ENCODE measurements at places on chromosomes 1 and 21.
A peak's percentile ranks its signal among the peaks of the same experiment; 100 is the strongest.

DNA sequence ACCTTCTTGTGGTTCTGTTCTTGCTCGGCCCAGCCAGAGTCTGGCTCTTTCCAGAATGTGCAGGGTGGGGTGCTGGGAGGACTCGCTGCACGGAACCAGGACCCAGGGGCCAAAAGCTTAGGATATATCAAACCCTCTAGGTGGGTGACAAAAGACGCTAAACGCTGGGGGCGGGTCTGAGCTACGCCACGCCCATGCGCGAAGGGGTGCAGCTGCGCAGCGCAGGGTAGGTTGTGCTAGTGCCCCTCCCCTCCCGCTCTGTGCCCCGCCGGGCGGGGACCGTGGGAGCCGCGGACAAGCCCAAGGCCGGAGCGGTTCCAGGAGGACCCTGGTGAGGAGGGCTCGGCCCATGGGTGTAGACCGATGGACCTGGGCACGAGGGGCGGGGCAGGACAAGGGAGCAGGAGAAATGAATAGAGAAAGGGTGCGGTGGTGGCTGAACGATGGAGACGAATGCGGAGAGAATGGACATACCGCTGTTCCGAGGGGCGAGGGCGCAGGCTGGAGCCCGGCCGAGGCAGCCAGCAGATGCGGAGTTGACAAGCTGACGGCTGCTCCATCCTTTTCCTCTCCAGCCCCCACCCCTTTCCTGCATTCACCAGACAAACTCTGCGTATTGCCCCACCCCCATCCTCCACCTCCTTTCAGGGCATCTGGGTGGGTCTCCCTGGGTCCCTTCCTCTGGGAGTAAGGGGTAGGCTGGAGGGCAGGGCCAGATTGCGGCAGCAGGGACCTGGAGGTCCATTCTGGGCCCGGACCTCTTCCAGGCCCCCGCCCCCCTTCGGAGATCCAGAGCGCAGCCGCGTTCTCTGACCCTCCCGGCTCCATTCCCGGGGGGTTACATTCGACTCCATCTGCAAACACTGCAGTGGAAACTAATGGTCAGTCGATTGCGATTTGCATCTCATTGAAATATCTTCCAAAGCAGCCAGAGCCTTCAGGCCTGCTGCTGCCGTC, at the start of gene RUSC1:
TSS of gene RUSC1 (plus strand) at position 234 of the 957 bp plus-strand sequence. CDS start 880 bp downstream, outside the sequence.
- DNase-seq, result peak; percentile 27

DNA sequence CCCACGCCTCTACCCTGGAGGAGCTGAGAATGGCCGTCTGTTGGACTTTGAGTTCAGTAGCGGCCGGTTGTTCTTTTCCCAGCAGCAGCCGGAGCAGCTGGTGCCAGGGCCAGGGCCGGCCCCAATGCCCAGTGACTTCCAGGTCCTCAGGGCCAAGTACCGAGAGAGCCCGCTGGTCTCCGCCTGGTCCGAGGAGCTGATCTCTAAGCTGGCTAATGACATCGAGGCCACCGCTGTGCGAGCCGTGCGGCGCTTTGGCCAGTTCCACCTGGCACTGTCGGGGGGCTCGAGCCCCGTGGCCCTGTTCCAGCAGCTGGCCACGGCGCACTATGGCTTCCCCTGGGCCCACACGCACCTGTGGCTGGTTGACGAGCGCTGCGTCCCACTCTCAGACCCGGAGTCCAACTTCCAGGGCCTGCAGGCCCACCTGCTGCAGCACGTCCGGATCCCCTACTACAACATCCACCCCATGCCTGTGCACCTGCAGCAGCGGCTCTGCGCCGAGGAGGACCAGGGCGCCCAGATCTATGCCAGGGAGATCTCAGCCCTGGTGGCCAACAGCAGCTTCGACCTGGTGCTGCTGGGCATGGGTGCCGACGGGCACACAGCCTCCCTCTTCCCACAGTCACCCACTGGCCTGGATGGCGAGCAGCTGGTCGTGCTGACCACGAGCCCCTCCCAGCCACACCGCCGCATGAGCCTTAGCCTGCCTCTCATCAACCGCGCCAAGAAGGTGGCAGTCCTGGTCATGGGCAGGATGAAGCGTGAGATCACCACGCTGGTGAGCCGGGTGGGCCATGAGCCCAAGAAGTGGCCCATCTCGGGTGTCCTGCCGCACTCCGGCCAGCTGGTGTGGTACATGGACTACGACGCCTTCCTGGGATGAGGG, 28.5 kb upstream of the SPSB1 start:
- no peak for DNase-seq

DNA sequence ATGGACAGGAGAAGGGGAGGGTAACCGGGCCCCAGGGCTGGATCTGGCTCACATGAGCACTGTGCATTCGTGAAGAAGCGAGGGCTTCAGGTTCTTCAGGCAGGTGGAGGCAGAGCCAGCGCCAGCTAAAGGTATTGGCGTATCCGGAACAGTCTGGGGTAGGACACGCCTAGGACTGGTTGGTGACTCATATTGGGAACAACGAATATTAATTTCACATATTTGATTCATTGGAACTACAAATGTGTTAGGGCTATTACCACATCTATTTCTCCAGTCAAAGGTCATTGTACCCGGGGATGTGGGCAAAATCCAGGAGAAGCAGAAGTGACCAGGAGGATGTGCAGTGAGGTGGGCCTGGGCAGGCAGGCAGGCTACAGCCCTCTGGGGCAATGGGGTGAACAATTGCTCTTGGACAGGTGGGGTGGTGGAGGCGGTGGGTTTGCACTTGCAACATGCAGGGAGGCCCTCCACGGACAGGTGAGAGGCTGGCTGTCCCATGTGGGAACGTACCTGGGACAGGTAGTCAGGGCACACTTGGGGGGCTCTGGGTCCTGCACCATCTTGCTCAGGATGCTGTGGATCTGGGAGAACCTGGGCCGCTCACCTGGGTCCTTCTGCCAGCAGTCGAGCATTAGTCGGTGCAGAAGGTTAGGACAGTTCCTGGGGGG, 26.7 kb downstream of the CDCA8 start:
- no peak for DNase-seq

DNA sequence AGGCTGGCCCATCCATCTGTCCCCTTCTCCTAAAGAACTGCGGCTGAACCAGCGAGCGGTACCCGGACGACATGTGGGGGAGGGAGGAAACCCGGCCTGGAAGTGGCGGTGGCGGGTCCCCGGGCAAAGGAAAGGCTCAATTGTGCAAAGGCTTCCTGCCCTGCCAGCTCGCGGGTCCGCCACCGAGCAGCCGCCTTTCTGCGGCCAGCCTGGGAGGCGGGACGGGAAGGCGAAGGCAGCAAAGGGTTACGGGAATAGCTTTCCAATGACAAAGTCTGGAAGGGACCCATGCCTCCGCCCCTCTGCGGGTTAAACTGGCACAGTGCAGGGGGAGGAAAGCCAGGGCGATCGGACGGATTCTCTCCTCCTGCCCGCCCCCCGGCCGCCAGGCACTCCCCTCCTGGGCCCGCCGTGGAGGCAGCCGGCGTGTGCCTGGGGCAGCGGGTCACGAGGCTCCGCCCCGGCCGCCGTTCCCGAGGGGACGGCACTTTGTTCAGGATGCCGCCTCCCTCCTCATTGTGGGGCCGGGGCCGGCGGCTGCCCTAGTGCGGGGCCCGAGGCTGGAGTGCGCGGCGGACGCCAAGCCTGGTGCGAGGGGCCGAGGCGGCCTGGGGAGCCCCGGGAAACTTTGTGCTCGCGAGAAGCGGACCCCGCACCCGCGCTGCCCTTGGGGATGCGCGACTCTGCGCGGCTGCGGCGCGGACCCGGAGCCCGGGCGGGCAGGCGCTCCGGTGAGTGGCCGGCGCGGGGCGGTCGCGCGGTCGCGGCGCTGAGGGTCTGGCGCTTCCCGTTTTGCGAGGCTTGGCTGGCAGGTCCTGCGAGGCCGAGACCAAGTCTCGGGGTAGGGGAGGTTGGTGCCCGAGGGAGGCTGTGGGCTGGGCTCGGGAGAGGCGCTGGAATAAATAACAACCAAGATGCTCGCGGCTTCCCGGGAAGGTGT, at the start of gene NAV1:
TSS of gene NAV1 (plus strand) at position 516 of the 940 bp plus-strand sequence. CDS start 83,758 bp downstream, outside the sequence.
- no peak for DNase-seq

DNA sequence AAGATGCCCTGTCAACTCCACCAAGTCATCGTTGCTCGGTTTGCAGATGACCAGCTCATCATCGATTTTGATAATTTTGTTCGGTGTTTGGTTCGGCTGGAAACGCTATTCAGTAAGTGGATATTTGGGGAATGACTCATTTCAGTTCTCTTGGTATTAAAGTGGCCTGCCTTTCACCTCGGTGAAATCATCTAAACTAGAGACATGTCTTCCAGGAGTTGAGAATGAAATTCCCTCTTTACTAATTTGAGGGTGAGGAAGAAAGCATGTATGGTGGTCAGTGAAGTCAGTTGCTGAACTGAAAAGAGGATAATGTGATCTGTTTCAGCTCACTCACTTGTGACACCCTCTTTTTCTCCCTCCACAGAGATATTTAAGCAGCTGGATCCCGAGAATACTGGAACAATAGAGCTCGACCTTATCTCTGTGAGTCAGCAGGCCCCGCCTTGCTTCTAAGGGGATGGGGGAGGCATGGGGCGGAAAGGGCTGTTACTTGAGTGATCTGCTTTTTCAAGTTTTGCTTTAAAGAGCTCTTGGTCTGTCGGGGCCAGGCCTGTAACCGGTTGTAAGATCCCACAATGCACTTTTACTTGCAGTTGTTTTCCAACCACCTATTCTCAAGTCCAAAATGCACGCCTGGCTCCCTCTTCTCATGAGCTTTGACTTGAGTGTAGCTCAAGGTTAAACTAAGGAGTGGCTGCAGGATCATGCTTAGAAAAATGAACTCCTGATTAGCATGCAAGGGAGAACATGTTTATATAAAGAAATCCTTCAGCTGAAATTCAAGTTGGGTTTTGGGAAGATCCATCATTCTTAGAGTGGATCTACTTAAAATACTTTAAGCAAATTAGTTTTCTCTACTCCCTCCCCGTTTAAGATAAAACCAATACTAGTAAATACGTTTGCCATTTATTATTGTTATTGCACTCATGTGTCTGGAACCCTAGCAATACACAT, 59.8 kb downstream of the CAPN2 start:
- DNase-seq, result no peak

DNA sequence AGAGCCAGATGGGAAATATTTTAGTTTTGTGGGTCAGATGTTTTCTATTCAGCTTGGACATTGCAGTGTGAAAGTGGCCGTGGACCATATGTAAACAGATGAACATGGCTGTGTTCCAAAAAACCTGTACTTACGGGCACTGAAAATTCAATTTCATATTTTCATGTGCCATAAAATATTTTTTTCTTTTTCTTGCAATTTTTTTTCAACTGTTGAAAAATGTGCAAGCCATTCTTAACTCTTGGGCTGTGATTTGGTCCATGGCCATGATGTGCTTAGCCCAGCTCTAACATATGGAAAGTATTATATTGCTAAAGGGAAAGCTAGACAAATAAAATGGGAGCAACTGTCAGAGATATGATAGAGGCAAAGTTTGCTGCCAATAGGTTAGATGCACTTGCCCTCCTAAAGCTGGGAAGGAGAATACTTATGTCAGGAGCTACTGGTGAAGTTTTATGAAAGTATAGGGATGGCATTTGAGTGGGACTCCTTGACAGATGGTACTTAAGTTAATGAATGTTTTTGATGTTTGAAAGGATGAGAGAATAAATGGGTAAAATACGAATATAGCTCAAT, 240.3 kb downstream of the RYR2 start:
- no peak for DNase-seq

GRCh38 chr1:117561551-117561950, 44.3 kb upstream of the TENT5C start:
- no peak for DNase-seq

GRCh38 chr21:45269861-45270260, 17.8 kb downstream of the POFUT2 start:
- no peak for DNase-seq

GRCh38 chr1:201461645-201462441, 7.1 kb downstream of the PHLDA3 start:
- no peak for DNase-seq

DNA sequence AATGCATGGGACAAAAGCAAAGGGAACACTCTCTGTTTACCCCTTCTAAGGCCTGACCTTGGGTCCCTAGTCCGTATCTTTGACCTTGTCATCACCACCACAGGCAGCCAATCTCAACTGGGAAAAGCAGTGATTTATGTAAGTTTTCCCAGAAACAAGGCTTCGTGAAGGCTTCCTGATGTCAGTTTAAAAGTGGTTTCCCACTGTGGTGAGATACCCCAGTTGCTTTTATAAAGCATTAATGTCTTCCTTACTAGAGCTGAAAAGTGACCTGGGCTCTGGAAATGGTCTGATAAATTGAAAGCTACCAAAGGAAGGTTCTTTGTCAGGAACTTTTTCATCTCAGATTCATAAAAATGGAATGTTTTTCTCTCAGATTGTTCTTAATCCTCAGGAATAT, 536.4 kb upstream of the PTBP2 start:
- DNase-seq, result no peak

DNA sequence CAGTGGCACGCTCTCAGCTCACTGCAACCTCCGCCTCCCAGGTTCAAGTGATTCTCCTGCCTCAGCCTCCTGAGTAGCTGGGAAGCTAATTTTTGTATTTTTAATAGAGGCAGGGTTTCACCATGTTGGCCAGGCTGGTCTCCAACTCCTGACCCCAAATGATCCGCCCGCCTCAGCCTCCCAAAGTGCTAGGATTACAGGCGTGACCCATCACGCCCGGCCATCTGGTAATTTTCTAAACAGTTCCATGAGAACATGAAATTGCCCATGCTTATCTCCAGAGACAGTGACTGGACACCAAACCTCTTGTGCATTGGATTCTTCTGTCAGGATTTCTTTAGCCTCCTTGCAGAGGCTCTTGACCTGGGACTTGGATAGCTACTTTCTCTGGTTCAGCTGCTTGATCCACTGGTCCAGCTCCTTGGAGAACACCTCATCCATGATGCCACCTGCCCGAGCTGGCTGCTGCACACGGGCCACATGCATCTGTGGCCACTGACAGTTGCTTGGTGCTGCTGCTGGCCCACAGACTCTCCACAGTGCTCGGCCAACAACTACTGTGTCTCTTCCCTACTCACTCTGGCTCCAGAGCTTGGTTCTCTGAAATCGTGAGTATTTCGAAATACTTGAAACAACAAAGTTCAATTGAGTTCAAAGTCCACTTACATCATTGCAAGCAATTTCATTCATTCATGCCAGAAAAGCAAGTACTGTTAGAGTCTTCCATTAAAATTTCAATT, 40.0 kb upstream of the CTPS1 start:
- no peak for DNase-seq

- no peak for DNase-seq
Observed at GRCh38 chr1:228197555-228198147, 10.2 kb upstream of the OBSCN start.

- DNase-seq, result no peak
Observed at GRCh38 chr1:171904778-171905450, 63.6 kb downstream of the DNM3 start.

GRCh38 chr1:229879746-229880145, 187.3 kb upstream of the GALNT2 start:
- DNase-seq, result no peak

GRCh38 chr1:233865902-233866301, 38.6 kb upstream of the SLC35F3 start:
- DNase-seq, result no peak

GRCh38 chr1:55425310-55425930, 210.3 kb upstream of the USP24 start:
- DNase-seq, result no peak

- DNase-seq, result no peak
Observed at GRCh38 chr1:155196103-155196892, 11.4 kb downstream of the THBS3 start.

Data from activated CD8-positive, alpha-beta memory T cell treated with anti-CD3 and anti-CD28 coated beads for 1 hour (primary cell).